ENCODE measurements at places on chromosomes 13 and 19.

GRCh38 chr13:40275155-40275554, 391.3 kb downstream of the FOXO1 start:
- DNase-seq = no peak

GRCh38 chr13:38376546-38376945, 26.9 kb downstream of the UFM1 start:
- DNase-seq = no peak

DNA sequence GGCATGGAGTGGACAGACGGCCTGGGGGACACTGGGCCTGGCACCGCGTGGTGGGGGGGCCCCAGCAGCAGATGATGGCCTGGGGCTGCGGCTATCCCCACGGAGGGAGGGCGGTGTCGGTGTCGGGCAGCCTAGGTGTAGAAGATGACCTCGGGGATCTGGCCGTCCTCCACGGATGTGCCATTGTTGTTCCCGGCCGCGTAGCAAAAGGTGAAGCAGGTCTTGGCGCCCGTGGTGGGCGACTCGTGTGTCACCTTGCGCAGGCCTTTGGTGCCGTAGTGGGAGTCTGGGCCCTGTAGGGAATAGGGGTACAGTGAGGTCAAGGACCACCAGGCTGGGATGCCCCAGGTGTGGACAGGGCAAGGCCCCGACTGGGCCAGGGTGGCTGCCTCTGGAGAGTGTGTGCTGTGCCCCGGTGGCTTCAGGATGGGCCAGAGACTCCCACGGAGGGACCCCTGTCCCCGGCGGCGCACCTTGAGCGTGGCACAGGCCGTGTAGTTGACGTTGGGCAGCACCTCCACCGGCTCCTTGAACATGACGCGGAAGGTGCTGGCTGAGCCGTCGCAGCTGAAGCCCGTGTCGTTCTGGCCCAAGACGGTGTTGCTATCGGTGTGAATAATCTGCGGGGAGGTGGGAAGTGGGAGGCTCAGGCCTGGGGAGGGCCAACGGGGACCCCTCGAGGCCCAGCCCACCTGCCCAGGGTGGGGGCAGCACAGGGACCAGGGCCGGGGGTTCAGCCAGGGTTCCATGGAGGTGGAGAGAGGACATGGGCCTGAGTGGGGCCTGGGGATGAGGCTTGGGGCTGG, 29.0 kb downstream of the BTBD2 start:
- DNase-seq = no peak

- no peak for DNase-seq
Observed at GRCh38 chr19:17944301-17944700, 11.5 kb downstream of the CCDC124 start.

DNA sequence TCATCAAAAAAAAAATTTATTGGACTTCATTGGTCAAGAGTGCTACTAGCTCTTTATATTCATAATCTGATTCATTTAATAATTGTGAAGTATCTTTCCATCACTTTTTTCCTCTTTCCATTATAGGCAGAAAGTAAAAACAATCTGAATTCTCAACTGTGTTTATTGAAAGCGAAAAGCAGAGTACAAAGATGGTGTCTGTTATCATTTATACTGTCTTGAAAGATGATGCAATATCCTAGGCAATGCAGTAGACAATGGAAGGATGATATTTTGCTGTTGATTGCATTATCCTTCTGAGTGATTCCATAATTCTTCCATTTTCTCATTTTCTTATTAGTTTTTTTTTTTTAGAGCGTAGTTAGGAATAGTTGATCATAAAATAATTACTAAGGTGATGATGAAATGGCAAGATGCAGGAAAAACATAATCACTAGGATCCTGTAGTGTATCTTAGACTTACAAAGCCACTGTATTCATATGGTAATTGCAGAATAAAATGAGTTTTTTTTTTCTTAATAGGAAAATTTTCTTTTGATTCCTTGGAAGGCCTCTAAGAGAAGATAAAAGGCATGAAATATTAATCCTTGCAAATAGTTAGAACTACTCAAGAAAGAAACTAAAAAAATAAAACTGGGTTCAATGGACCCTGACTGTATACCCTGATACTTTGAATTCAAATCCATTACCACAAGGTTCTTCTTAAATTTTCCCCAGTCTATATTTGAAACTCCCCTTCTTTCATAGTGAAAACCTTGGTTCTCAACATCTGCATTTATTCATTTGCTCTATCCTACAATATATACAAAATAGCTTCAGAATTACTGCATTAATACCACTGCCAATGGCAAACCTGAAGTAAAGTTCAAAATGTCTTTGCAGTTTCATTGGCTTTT, 11.6 kb downstream of the URI1 start:
- DNase-seq = no peak

DNA sequence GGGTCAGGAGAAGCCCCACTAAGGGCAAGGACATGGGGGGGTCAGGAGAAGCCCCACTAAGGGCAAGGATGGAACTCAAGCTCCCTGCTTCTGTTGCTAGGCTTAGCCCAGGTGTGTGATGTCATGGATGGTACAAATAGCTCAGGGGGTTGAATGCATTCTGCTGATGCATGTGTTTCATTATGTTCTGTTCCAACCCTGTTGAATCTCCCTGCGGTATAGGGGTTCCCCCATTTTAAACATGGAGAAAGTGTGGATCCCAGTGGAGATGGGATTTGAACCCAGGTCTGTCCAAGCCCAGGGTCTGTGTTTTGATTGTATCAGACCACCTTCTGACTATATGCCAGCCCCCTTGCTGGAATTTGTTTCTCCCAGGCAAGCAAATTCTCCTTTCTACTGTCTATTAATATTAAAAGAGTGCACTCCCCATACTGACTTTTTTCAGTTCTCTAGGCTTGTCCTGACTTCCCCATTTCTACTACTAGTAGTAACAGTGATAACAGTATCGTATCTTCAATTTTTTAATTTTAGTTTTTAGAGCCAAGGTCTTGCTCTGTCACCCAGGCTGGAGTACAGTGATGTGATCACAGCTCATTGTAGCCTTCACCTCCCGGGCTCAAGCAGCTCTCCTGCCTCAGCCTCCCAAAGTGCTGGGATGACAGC, 6.7 kb downstream of the ZNF865 start:
- DNase-seq = no peak

- DNase-seq = peak; percentile 71
Observed at GRCh38 chr19:33406521-33407139, 33.1 kb downstream of the CEBPG start.

DNA sequence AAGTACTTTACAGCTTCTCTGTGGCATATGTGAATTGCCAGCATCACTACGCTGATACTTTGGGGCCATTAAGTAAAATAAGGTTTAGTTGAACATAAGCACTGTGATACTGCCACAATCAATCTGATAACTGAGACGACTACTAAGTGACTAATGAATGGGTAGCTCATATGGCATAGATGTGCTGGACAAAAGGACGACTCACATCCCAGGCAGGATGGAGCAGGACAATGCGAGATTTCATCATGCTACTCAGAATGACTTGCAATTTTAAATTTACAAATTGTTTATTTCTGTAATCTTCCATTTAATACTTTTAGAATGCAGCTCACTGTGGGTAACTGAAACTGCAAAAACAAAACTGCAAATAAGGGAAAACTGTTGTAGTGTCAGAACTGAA, 13.6 kb downstream of the CCDC122 start:
- no peak for DNase-seq

- DNase-seq = no peak
Observed at GRCh38 chr13:111557921-111558699, 237.7 kb downstream of the TEX29 start.

GRCh38 chr13:40540328-40541044, 126.0 kb downstream of the FOXO1 start:
- no peak for DNase-seq

DNA sequence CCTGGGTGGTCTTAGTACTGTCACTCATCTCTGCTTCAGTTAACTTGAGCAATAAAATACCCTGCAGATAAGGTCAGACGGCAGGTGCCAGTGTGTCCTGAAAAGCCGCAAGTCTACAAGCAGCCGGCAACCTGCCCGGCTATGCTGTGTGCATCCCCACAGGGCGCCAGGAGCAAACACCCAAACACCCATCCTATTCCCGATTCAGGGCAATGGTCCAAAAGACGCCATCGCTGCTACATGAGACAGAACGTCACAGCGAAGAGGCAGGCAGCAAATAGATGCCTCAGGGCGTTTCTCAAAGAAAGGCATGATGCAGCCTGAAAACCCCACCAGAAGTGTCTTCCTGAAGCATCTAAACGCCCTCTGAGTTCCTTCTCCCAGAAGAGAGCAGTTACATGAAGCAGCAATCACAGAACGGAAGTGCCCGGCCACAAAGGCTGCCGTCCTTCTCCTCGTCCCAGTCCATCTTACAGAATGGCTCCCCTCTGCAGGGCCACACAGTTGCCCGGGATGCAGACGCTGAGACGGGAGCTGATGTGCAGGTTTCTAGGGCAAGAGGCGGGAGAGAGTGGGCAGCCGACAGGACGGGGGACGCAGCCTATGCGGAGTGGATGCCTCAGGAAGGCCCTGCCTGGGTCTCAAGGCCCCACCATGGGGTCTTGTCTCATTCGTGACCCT, 35.1 kb downstream of the RASA3 start:
- DNase-seq = peak; percentile 22

DNA sequence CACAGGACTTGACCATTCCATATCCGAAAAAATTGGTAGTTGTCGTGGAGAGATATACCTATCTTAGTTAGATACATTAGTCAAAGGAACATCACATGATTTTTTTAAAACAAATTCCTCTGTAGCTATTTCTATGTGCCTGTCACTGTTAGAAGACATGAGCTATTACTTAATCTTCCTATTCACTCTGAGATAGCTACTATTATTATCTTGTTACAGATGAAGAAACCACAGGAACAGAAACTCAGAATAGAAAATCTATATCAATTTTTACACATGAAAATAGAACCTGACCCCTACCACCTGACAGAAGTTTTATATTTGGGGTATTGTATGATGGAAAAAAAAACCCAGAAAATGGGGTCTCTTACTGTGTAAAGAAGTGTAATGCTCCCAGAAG, 68.9 kb upstream of the TDRD3 start:
- DNase-seq = no peak

GRCh38 chr13:51818781-51819511, 15.0 kb upstream of the DHRS12 start:
- no peak for DNase-seq

DNA sequence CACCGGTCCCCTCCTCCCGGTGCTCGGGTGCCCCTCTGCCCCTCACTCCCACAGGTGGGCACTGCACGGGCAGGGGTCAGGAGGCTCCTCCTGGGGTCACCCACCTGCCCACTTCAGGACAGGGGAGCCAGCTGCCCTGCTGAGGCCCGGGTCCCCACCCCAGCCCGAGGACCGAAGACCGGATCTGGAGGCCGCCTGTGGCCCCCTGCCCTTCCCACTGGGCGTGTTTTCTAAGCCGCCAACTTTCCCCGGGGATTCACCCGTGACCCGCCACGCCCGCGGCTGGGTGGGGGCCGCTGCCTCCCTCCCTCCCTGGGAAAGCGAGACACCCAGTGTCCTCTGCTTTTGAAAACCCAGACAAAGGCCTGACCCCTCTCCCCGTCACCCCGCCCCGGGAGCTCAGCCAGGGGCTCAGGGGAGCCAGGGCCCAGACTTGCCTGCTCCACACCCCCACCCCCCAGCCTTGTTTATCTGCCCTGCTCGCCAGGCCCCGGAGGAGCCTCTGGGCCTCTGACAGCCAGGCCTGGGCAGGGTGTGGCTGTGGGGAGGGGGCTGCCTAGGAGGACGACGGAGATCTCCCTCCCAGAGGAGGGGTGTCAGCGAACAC, 1.3 kb downstream of the PALM start:
- DNase-seq = peak; percentile 42

GRCh38 chr13:50596776-50597203, 246.7 kb downstream of the DLEU7 start:
- no peak for DNase-seq

DNA sequence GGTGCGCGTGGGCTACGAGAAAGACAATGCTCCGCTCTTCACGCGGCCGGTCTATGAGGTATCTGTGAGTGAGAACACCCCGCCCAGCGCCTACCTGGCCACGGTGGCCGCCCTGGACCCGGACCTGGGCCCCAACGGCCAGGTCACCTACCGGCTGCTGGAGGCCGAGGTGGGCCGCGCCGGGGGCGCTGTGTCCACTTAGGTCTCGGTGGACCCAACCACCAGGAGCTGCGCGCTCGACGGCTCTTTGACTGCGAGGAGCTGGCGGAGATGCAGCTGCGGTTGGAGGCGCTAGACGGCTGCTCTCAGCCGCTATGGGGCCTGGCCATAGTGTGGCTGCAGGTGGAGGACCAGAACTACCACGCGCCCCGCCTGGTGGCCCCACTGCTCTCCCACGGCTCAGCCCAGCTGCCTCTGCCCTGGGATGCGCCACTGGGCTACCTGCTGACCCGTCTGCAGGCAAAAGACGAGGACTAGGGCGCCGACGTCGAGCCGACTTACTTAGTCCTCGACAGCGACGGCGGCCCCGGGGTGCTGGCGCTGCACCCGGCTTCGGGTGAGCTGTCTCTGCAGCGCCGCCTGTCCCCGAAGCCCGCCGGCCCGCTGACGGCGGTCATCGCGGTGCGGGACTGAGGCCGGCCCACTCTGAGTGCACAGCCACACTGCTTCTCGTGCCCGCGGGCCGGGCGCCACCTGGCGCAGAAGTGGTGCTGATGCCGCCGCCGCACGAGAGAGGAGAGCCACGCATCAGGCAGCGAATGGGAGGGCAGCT, 173.0 kb downstream of the OLFM4 start:
- DNase-seq = peak; percentile 34

- DNase-seq = no peak
Observed at GRCh38 chr19:13040948-13041292, 45.6 kb downstream of the NFIX start.

DNA sequence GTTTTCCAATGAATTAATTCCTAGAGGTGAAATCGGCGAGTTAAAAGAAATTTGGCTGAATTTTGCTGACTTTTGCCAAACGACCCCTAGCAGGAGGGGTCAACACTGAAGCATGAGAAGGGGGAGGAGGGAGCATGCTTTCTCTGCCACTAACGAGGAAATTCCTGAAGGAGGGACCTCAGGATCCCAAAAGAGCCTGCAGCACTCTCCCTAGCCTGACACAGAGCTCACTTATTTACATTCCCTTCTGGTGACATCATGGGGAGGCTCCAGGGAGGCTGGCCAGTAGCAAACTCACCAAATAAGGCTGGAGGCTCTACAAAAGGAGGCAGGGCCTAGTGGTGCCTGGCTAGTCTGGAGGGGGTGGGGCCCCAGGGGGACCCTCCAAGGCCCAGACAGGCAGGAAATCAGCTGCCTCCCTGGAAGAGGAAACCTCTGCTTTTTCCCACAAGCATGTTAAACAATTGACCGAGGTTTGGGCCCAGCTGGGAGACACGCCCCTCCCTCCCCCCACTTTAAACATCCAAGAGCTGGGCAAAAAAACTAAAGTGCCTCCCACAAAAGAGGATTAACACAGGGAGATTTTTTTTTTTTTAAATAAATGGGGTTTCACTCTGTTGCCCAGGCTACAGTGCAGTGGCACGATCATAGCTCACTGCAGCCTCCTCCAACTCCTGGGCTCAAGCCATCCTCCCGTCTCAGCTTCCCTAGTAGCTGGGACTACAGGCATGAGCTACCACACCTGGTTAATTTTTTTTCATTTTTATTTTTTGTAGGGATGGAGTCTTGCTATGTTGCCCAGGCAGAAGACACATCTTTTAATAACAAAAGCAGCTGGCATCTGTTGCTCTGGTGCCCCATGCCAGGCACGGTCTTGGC, 2.1 kb downstream of the DAPK3 start:
- peak; percentile 92 for DNase-seq
